NCI-H1417 (cell line): ENCODE measurements at places on chromosomes 11 and 22.
A peak's percentile ranks its signal among the peaks of the same experiment; 100 is the strongest.

DNA sequence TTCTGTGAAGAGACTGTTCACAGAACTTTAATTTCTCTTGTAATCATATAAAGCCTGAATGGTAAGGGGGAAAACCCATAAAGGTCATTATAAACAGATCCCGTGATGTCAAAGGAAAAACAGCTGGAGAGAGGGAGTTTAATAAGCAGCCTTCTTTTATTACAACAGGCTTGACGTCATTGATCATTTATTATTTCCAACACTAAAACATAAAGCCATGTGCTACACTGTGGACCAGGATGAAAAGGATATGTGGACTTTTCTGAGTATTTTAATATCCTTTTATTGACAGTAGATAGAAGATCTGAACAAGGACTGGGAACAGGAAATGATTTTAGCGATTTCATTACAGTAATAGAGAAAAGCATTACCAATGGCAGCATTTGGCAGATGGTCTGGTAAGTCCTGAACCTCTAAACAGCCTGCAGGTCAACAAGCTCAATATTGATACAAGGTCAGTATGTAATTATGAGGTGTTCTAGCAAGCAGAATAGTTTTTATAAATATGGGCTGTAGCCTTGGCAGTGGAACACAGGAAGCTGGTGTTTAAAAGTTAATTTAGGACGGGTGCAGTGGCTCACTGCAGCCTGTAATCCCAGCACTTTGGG is 25.1 kb upstream of the TPH1 start:
- DNase-seq: no peak

GRCh38 chr11:100546714-100547113 is 140.4 kb upstream of the ARHGAP42 start:
- peak; percentile 64 for DNase-seq

DNA sequence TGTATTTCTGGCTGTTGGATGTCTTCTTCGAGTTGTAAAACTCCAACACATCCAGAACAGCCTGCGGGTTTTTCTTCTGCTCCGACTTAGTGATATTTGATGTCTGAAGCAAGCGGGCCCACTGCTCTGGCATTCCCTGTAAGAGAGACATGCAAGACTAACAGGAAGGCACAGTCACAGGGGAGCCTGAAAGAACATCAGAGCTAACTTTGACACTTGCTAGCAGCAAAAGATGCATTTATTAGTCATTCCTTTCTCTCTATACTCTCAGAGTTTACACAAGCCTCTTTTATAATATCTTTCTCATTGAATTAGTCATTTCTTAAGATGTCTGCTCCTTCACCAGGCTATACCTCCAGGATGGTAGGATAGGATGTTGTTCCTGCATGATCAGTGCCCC is 77.8 kb upstream of the GDPD4 start:
- DNase-seq: no peak

DNA sequence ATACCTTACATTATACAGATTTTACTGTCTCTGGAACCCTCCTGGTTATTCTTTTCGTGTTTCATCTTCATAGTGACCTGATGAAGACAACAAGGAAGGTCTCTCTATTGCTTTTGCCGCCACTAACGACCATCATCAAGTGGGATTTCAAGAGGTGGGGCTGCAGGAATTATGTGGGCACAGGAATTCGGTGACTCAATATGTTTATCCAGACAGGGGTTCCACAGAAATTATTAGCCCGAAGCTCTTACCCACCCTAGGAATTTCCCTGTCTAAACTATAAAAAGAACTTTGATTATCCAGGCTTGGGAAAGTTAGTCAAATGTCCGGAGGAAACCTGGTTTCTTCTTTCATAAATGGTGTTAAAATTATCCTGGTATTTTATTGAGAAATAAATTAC is 566.8 kb upstream of the TENM4 start:
- no peak for DNase-seq

DNA sequence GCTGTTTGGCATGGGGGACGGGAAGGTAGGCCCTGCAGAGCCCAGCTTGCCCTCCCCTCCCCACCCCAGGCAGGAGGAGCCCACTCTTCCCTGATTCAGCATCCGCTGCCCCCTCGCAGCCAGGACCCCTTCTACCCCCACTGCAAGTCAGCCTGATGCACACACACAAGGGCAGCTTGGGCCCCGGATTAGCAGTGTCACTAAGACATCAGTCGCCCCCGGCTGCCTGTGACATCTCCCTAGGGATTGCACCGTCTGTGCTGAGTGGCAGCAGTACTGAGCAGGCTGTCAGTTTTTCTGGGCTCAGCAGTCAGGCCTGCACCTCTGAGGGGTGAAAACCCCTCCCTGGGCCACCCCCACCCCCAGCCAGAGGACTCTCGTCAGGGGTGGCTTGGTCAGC is 30.4 kb upstream of the SYT7 start:
- no peak for DNase-seq

- no peak for DNase-seq
Measured at GRCh38 chr11:69876013-69876412, 56.8 kb upstream of the FGF3 start.

DNA sequence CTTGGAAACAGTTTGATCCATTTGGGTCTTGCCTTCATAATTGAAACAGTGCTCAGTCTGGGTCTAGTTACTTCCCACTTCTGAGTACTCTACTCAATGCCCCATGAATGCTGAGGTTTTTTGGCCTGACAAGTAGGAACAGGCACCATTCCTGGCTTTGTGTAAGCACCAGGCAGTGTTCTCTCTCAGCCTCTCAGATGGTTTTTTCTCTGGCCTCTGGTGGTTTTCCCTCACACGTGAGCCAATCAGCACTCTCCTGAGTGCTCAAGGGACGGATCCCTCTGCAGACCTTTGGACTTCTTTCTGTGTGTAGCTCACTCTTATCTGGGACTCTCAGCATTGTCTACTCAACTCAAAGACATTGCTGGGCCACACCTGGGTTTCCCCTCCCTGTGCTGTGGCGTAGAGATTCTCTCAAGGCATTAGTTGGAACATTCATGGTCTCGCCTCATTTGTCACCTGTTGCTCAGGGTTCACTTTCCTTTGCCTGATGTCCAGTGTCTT is 21.3 kb downstream of the SIK2 start:
- no peak for DNase-seq

DNA sequence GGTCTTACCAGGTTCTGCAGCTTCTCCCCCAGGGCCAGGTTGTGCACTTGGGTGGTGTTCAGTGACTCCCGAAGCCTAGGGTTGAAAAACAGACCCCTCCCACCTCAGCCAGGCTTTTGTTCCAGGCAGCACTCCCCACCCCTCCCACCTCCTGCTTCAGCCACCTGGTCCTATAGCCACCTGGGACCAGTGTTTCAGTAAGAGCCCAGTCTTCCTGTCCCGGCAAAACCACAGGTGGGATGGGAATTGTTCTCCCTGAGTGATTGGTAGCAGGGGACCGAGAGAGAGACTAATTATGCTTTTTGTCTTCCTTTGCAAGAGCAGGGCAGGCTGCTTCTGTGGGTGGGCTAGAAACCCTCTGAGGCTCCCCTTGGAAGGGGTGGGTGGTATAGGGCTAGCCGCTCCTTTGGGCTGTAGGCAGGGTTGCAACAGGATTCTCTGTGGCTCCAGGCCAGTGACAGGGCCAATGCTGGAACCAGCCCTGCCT is 8.5 kb upstream of the NAALADL1 start:
- peak; percentile 93 for DNase-seq

DNA sequence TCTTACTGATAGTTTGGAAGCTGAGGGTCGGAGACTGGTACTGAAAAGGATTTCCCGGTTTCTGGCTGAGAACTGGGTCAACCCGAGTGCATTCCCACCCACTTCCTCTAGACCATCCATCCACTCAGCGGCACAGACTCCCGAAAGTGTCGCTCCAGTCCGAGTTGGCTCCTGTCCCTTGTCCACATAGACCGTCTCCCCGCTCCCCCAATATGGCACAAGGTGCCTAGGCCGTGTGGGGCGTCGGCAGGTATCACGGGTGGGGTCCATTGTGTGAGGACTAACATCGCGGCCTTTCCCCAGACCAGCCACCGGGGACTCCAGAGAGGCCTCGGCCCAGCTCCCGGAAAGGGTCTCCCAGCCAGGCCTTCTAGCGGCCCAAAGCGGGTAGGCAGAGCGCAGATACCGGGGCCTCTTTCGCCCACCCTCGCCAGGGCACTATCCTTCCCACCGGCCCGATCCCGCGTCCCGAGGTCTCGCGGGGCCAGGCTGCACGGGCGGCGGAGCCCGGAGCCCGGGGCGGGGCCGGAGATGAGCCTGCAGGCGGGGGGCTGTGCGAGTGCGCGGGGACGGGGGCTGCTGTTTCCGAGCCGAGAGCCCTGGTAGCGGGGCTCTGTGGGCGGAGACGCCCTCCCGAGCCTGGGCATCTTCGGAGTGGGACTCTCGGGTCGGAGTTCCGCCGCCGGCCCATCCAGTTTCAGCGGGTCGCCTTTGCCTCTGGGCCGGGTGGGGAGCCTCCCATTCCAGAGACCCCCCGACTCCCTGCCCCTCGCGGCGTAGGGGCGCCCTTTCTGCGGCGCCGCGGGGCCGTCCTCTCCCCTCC is 21.1 kb downstream of the SERPINH1 start:
- DNase-seq: peak; percentile 86

DNA sequence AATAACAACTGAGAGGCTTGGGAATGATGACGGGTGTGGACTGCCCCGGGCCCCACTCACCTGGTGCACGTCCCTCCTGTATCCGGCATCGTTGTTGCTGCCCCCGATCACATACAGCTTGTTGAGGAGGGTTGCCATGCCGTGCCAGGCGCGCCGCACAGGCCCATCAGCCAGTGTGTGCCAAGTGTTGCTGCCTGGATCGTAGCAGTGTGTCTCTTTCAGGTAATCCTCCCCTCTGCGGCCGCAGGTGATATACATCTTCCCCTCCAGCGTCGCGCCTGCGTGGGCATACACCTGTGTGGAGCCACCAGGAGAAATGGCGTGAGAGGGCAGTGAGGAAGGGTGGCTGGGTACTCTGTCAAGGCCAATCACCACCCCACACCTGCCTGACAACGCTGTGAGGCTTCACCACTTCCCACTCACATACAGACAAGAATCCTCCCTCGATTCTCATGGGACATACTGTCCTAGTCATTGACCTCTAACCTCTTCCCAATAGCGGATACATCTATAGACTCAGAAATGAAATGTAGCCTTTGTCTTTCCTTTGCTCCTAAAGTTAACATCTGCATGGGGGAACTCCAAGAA is 8.9 kb upstream of the SCARF2 start:
- DNase-seq: no peak

GRCh38 chr11:44368886-44369285 is 58.9 kb upstream of the ALX4 start:
- no peak for DNase-seq

- DNase-seq: no peak
Measured at GRCh38 chr11:34063061-34063795, 11.7 kb downstream of the CAPRIN1 start.

DNA sequence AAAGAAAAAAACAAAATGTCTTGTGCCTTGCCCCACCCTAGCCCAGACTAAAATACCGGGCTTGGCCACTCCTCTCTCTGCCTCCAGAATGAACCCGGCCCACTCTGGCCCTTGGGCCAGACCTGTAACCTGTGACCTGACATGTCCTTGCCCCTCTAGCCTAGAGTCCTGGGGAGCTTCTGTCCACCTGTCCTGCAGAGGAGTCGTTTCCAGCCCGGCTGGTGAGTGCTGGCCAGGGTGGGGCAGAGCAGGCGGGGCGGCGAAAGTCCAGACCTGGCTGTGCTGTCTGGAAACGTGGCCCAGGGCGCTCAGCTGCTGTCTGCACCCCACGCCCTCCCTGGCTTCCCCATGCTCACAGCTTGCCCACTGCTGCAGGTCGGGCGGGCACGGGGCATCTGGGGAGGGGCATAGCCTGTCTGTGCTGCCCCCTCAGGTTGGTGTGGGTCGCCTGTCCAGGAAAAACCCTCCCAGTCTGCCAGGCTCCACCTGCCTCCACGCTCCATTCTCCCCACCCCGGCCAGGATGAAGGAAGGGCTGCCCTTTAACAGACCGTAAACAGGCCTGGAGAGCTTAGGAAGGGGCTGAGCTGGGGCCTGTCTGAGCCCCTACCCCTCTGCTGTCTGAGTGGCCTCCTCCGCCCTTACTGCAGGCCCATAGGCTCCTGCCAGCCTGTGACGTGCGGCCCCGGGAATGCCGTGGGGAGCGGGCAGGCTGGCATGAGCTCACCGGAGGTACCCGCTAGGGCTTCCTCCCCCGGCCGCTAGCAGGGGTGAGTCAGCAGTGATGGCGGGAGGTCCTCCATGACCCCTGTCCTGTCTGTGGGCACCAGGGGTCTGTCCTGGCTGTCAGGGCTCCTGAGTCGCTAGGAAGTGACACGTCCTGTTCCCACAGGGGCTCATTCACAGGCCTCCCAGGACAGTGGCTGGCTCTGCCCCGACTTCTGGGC is 1.9 kb downstream of the CD151 start:
- no peak for DNase-seq

GRCh38 chr11:75150879-75151278 is at the start of gene SLCO2B1:
Gene SLCO2B1, plus strand, starts transcription at chr11:75151107. Its CDS starts 275 bp downstream, at chr11:75151382.
- no peak for DNase-seq
